ENCODE measurements at places on chromosomes 12 and 14.

GRCh38 chr14:20333494-20333841 is 389 bp upstream of the CCNB1IP1 start:
- no peak for DNase-seq

DNA sequence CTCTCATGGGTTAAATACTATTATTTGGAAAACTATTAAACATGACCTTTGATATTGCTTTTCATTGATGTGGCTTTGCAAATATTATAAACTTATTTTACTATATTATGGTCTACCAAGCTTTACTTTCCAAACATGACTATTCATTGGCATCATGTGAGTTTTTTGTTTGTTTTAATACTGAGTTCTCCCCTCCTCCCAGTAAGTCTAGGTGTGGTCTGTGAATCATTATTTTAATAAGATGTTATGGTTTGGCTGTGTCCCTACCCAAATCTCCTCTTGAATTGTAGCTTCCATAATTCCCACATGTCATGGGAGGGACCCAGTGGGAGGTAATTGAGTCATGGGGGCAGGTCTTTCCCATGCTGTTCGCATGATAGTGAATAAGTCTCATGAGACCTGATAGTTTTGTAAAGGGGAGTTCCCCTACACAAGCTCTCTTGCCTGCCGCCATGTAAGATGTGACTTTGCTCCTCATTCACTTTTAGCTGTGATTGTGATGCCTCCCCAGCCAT is 80.0 kb downstream of the BORCS5 start:
- DNase-seq = no peak

DNA sequence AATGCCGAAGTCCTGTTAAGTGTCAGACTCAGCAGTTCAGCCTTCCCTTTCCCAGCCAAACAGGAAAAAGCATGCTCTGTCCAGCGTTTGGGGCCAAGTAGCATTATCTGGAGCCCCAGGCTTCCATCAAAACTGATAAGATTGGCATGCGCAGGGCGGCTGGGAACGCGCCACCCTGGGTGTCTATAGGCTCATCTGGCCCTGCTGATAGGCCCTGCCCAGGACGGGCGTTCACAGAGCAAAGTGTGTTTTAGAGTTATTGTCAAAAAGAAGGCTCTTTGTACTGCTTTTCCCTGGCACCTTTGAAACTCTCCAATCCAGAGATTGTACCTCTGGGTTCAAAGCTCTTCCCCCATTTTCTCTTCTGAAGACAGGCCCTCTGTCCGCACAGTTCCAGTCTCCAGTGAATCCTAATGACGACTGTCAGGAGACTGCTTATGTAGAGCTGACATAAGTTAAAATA is at the start of gene ART4:
Gene ART4 (minus strand): TSS at position 102 of the 463 bp plus-strand sequence. CDS start 413 bp downstream, outside the sequence.
- no peak for DNase-seq

DNA sequence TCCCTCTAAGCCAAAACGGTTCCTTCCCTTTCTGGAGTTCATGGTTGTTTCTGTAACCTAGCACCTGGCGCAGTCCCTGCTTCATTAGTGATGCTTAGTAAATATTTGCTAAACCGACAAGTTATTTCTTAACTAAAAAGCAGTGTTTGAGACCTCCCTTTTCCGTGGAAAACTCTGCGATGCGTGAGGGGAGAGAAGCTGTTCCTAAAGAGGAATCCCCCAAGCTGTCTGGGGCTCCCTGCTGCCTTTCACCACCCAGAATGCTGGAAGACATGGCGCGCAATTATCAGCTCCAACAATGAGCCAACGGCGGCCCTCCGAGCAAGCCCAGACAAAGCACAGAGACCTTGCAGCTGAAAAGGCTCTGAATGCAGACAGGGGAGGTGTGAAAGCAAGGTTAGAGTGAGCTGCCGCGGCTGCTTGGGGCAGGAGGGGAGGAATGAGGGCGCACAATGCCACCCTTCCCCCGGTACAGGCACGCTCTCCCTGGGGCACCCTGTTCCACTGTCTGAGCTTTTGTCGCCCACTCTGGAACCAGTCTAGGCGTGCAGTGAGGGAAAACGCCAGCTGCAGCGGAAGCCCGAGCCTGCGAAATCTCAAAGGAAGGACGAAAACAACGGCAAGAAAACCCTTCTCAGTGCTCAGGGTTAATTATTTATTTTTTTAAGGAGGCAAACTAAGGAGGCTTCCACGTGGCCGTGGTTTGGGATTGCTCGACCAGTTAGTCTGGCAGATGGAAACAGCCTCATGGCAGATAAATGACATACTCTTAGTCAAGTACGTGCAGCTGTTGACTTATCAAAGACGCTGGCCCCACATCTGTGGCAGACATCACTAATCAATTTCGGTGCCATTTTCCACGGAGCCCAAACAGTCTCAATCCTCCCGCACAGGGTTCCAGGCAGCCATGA is 66.3 kb downstream of the RBM19 start:
- DNase-seq = no peak

DNA sequence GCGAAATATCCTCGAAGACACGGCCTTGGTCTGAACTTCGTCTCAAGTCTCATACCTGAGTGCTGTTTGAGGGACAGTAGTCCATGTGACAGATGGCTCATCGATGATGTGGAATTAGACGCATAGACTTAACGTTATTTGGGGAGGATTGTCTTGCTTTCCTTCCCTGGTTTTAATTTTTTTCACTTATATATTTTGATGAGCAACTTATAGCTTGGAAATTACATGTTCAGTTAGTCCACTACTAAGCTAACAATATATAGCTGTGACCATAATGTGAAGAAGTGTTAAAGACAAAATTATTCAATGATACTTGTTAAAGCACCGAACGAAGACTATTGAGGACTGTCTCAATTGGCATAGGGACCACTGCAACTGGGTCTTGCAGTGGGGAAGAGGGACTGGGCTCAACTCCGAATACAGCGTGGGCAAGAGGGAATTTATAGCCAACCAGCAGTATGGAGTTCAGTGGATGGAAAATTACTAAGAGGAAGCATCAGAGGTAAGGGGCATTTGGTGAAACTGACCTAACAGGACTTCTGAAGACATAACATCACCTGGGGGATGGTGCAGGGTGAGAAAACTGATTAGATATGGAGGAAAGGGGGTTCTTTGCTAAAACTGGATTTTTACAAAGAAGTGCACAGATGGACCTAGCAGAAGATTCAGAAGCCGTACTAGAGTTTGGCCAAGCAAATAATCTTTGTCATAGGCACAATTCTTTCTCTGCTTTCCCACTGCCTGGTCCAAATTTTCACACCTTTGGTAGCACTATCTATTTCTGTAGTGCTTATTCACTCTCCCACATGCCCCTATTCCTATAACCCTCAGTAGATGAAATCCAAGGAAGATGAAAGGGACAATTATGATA is 910 bp upstream of the TM7SF3 start:
- no peak for DNase-seq

DNA sequence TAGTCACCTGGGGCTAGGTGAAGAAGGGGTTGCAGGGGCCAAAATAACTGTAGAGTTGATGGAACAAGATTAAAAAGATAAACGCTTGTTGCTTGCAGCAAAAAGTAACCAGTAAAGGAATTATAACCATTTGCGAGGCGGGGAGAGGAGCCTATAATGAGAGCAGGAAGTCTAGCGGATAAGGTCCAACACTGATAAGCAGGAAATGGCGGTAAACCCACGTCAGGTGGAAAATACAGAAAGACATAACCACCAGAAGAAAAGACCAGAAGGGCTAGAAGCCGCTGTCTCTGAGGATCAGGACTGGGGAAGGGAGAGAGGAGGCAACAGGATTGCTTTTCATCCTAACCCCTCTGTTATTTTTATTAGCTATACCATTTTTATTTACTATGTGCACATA is 303.3 kb downstream of the DPF3 start:
- DNase-seq = no peak

- no peak for DNase-seq
Observed at GRCh38 chr12:52831251-52831650, 2.9 kb downstream of the KRT79 start.

DNA sequence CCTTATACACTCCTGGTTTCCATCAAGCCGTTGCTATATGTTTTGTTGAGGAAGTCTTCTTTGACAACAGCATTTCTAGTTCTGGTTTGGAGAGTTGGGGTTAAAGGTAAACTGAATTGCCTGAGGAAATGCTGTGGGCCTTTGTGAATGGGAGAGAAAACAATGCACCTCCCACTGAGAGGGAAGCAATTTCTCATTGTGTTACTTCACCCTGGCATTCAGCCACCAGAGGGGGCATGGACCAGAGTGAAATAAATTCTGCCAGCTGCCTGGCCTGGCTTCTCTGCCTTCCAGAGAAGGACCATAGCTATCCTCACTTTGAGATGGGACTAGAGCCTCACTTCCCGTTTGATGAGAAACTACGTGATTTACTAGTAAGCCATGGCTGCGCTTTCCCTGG is 475.3 kb downstream of the EGLN3 start:
- no peak for DNase-seq

- DNase-seq = no peak
Observed at GRCh38 chr12:122182887-122183587, at the start of gene LRRC43. LRRC43 (plus strand) TSS chr12:122183123; CDS start chr12:122183145, 22 bp downstream.

DNA sequence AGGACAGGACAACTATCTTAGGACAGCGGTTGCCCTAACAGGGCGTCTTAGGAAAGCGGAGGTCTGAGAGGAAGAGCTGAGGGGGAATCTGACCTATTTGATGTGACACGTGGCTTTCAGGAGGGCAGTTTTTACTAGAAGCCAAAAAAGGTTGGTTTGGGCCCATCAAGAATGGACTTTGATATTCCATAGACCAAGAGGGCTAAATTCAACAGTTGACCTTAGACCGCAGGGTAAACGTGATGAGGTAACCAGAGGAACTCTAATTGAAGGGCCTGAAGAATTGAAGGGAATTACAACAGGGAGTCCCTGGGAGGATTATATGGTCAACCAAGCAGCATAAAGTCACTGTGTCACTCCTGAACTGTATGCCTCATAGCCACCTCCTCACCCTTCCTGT is 11.5 kb downstream of the C1S start:
- DNase-seq = no peak

- no peak for DNase-seq
Observed at GRCh38 chr14:98997526-98998205, 274.3 kb downstream of the BCL11B start.

DNA sequence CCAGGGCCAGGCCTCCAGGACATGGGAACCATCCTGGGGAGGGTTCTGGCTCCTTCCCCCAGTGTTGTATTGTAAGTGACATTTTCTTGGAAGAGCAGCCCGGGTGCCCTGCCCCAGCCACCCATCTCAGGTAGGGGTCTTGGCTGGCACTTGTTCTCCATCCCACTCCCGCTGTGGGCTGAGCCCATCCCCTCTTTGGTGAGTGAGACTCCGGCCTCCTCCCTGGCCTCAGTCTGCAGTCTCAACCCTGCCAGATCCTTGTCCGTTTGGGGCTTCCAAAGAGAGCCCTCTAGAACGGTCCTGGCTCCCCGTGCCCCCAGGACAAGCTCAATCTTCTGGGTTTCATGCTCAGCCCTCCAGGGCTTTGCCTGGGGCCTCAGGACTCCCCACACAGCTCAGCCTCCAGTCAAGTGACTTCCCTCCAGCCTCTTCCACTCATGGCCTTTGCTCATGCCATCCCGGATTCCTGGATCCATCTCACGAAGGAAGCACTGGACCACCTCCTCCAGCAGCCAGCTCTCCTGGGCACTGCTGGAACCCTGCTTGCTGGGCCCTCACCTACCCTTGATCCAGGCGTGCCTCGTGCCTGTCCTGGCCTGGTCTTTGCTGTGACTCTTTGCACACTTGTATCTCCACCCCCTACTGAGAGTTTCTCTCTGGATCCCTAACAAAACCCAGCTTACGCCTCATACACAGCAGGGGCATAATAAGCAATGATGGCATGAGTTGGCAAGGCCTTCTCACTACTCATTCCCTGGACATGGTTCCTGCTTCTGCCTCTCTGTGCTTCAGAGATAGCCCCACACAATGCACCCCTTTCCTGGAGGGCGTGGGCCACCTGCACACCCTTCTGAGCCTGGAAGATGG is 297.4 kb upstream of the RTL1 start:
- no peak for DNase-seq

DNA sequence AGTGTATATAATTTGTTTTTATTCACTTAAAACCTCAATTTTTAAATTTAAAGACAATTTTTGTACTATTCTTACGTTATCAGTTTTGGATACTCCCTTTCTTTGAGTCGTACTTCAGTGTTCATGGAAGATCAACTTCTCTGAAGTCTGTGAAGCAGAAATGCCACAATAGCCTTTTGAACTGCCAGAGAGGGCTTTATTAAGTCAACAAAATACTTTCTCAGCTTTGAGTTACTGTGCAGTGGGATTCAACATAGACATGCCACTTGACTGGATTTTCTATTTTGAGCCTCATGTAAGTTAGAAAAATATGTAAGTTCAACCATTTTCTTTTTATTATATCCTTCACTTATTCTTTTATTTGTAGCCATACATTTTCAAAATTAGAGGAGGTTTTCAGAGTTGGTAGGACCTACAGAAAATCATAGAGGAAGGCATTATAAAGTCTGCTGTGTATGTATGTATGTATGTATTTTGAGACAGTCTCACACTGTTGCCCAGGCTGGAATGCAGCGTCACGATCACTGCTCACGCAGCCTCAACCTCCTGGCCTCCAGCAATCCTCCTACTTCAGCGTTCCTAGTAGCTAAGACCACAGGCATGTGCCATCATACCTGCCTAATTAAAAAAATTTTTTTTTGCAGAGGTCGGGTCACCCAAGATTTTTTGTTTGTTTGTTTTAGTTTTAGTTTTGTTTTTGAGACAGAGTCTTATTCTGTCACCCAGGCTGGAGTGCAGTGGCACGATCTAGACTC is 31.3 kb upstream of the BCAT1 start:
- no peak for DNase-seq

DNA sequence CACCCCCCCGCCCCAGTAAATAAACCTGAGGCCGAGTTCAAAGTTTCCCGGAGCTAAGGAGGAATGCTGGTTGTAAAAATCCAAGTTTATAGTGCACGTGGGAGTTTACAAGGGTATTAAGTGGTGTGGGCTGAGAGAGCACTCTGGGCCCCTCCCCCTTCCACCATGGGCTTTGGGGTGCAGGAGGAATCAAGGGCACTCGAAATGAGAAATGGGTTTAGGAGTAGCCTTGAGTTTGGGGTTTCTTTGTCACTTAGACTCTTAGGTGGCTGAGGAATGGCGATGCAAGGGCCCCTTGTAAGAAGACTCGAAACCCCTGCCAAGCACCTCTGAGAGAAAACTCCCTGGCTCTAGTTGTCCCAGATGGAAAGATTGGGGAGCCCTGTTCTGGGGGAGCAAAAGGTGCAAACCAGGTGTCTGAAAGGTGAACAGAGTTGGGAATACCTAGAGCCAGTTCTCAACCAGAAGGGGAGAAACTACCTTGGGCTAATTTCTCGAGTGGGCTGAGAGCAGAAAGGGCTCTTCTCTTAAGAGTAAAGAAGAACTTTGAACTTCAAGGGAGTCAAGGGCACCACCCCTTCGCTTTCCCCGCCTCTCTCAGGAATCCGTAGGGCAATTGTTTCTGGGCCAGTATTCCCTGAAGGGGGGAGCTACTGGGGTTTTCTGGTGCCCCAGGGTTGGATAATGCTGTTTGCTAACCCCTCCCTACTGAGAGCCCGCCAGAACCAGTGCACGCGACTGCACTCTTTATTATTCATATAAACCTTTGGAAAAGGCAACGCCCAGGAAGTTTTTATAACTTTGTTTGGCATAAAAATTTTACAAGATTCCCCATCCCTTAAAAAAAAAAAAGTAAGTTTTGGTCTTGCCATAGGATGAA is 4.0 kb upstream of the HOTAIR start:
- no peak for DNase-seq

- DNase-seq = no peak
Observed at GRCh38 chr14:98903371-98903770, 368.6 kb downstream of the BCL11B start.
